ENCODE measurements at places on chromosomes 2 and 18.

- no peak for DNase-seq
Observed at GRCh38 chr2:101151859-101152271, 683 bp upstream of the TBC1D8 start.

DNA sequence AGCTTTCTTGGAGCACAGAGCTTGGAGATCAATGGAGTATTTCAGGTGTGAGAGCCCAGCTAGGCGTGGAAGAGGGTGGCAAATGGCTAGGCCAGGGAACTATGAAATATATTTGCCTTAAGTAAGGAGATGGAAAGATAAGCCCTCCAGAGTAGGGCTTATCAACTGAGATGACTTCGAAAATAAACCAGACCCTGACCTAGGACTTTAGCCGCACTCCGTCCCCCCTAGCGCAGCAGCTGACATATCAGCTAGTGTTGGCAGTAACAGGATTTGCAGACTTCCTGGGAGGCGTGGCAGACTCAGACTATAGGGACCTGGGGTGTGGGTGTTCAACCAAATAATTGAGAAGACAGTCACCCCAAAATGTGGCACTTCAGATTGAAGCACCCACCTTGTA, 127.7 kb upstream of the EPAS1 start:
- DNase-seq = no peak

DNA sequence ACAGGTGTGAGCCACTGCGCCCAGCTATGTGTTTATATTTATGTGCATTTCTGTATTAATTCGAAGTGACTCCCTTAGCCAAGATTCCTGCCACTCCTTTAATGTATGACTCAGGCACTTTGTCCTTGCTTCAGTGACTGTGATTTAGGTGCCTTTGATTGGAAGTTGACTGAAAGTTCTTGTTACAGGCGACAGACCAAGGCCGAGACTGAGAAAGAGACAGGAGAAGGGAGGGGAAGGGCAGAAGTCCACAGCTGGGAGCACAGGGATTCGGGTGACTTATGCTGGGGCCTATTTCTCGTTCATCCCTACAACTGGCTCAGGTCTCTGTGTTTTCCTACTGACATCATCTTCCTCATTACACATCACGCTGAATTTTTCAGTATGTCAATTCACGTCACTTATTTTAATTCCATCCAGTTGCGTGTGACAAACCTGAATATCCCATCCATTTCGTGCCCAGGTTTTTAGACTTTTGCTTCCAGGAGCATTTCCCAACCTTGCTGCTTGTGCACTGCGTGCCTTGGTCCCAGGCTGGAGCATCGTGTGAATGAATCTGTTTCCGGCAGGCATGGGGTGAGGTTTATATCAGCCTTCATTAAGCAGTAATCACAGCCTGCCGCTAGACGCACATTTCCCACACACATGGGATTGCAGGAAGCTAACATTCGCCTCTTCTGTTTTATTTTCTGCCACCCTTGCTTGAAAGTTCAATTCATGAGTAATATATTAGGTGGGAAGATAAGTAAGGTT, 42.4 kb downstream of the TMEM18 start:
- DNase-seq = no peak

DNA sequence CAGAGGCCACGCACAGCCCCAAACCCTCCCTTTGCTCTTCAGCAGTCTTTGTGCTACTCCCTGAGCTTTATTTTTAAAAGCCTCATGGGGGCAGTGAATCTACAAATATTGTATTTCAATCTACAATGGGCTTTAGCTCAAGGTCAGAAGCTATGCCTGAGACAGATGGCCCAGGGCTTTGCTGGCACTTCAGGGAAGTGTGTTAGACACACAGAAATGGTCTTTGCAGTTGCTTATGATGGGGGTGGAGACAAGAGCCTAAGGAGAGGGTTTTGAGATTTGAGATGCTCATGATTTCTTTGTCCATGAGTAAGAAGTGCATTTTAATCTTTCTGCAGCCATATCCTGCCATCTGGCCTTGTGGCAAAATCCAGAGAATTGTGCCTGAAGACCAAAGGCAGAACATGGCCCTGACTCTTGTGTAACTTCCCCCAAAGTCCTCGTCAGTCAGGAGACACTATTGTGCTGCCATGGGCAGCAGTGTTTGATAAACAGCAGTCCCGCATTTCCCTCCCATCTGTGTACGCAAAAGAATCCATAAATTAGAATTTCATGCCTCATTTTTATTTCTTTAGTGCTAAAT, 92.6 kb downstream of the VAPA start:
- DNase-seq = no peak

GRCh38 chr2:164495491-164496223, 125.6 kb downstream of the GRB14 start:
- no peak for DNase-seq

- DNase-seq = no peak
Observed at GRCh38 chr2:213213186-213213585, 61.8 kb upstream of the IKZF2 start.

- no peak for DNase-seq
Observed at GRCh38 chr2:133791191-133791590, 222.9 kb upstream of the NCKAP5 start.

DNA sequence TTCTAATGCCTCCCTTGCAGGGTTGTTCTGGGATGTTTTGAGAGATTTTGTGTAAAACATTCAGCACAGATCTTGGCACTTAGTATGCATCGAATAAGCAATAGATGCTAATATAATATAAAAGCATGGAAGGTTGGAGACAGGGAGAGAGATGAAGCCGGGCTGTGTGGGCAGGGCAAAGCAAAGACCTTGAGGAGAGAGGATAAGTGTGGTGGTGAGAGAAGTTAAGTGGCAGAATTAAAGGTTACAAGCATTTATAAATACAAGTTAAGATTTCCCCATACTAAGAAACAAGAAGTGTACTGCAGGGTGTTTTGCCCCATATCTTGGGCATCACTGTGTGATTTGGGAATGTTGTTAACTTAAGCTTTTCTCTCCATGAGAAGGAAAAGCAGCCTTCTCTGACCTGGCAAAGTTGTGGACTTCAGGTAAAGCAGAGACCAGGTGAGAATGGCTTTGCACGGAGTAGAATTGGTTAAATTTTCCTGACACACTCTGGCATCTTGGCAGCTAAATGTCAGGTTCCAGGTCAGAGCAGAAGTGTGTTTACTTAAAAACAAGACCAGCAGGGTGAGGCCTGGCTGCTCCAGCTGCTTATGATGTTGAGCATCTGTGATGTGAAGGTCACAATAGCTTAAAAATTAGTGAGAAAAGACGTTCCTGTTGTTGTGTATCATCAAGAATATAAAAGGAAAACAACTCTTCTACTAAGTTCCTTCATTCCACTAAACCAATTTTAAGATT, 288.5 kb upstream of the HNMT start:
- no peak for DNase-seq

GRCh38 chr18:12703096-12703567, 290 bp downstream of the PSMG2 start:
- DNase-seq = no peak

GRCh38 chr18:7068871-7069590, 48.6 kb downstream of the LAMA1 start:
- no peak for DNase-seq

GRCh38 chr2:186903216-186903615, 54.2 kb upstream of the ZSWIM2 start:
- DNase-seq = no peak

DNA sequence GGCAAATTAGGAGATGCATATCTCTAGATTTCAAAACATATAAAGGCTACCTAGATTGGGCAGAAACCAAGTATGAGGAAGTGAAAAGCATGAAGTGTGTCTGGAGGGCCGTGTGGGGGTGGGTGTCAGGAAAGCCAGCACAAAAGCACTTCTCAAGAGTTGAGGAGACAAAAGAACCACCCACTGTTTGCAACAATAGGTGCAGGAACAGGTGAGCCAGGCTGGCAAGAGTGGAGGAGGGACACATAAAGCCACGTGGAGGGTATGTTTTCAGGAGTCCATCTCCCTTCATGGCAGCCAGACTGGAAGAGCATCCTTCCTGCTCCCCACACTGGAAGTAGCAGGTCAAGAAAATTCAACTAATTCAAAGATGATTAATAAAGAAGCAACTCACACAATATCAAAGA, 96.4 kb downstream of the CERS6 start:
- DNase-seq = no peak

GRCh38 chr2:41579806-41580205, 468.0 kb upstream of the PKDCC start:
- DNase-seq = no peak

GRCh38 chr2:29260142-29260772, 145.0 kb downstream of the CLIP4 start:
- DNase-seq = no peak

- no peak for DNase-seq
Observed at GRCh38 chr2:10383960-10384734, 64.0 kb downstream of the ODC1 start.

DNA sequence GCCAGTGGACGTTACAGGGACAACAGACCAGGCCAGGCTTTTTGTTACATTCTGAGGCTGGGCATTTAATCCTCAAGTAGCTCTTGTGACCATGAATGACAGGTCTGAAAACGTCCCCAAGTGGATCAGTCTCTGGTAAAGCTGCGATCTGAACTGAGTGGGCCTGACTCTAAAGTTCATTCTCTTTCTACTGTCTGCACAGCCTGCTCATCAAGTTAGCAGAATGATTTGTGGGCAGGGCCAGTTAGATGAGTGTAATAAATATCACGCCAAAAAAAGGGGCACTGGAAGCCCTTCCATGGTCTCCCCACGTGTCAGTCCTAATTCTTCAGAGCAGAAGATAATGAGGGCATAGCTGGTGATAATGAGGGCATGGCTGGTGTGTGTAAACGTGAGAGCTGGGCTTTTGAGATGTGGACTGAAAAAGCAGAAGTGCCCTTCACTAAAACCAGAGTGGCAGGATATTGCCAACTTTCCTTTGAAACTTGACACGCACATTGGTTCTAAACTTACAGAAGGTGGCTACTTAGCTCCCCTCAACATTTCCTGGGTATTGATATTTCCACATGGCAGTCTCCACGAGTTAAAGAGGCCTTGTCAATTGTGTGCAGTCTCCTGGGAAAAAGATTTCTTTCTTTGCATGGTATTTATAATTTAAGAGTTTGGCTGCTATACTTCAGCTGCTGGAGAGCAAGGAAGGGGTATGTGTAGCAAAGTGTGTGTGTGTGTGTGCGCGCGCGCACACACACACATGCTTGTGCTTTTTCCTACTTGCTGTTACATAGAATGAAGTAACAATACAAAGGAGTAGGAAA, 72.7 kb upstream of the LYPD6B start:
- DNase-seq = no peak

GRCh38 chr2:24903161-24904103, 16.6 kb downstream of the ADCY3 start:
- no peak for DNase-seq

- no peak for DNase-seq
Observed at GRCh38 chr2:188576651-188577050, 285.0 kb downstream of the GULP1 start.

- no peak for DNase-seq
Observed at GRCh38 chr18:56248610-56249235, 389.7 kb downstream of the TXNL1 start.

- no peak for DNase-seq
Observed at GRCh38 chr2:208570851-208571763, 164.5 kb downstream of the PTH2R start.

GRCh38 chr18:56891116-56891515, 240.0 kb downstream of the WDR7 start:
- no peak for DNase-seq

DNA sequence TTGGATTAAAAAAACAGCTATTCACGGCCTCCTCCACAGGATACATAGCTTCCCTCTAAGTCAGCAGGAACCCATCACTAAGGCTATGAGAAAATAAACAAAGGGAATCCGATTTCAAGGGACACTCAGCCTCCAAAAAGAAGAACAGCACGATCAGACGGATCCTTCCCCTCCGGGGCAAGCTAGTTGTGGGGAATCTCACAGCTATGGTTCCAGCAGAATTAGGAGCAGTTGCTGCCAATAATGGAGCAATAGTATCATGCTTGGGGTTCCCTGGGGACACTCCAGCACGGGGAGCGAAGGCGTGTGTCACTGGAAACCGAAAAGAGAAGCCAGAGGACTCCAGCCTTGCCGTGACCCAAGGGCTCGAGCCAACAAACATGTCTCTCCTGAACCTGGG, 163.1 kb downstream of the TTC32 start:
- no peak for DNase-seq

DNA sequence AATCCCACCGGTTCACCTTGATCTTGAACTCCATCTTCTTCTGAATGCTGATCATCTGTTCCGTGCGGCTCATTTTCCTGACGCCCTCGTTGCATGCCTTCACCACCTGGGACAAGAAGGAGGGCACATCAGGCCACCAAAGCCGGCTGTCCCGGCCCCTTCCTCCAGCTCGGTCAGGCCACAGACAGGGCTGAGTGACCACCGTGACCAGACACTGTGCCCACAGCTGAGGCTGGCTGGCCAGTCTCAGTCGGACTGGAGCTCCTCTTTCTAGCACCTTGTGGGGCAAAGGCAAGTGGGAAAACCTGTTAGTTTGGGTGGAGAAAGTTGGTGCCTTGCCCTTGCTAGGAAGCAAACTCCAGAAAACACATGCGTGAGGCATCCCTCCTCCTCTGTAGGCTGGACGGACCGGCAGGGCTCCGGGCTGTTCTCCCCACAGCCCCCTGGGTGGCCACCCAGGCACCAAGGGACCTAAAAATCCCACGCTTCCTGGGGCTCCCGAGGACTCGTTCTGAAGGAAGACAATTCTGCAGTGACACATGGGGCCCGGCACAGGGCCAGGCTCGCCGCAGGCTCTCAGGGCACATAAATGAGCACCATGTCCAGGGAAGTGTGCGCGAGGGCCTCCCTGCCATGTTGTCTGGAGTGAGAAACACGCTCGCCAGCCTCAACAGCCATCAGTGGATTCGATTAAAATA, 15.3 kb downstream of the SNORC start:
- peak; percentile 48 for DNase-seq

GRCh38 chr18:57214976-57215375, 68.1 kb downstream of the BOD1L2 start:
- no peak for DNase-seq

DNA sequence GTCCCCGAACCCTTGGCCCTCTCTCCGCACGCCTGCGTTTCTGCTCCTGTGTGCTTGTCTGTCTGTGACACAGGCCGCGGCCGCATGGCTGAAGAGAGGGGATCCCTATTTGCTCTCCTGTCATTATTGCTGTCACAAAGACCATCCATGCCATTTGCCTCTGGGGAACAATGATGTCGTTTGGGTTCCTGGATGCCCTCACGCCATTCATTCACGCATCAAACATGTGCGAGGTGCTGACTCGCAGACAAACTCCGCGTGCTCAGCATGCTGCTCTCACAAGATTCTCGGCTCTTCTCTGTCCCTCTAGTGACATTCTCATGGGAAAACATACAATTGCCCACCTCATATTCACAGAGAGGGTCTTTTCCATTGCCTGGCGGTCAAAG, 67.8 kb downstream of the ASB1 start:
- no peak for DNase-seq

All from islet precursor cell (in vitro differentiated cells).